ENCODE measurements at places on chromosomes 7 and 10.

GRCh38 chr10:47451273-47451997 lies 32.5 kb downstream of the ANXA8 start:
- no peak for DNase-seq

DNA sequence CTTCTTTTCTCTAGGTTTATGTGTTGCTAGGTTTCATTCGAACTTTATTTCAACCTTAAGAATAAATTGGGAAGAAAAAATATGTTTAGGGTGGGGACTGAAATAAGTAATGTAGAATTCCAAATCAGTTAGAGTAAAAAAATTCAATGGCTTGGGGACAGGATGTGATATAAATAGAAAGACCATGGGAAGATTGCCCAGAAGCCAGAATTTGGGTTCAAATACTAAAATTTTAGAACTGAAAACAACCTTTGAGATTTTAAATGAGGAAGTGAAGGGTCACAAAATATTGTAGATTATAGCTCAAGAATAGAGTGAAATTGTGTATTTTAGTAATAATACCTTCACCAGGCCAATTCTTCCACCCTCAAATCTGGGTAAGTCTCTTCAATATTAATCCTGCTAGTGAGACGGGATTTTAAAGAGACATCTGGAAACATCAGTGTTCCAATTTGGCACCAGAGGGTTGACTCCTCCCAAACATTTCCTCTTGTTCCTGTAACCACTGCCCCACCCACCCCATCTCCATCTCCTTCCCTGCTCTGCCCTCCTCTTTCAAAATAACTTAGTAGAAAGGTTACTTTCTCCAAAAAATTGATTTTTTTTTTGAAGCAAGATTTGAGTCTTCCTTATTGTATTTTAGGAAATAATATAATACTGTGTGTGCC lies 51.3 kb upstream of the FAM3C start:
- no peak for DNase-seq

DNA sequence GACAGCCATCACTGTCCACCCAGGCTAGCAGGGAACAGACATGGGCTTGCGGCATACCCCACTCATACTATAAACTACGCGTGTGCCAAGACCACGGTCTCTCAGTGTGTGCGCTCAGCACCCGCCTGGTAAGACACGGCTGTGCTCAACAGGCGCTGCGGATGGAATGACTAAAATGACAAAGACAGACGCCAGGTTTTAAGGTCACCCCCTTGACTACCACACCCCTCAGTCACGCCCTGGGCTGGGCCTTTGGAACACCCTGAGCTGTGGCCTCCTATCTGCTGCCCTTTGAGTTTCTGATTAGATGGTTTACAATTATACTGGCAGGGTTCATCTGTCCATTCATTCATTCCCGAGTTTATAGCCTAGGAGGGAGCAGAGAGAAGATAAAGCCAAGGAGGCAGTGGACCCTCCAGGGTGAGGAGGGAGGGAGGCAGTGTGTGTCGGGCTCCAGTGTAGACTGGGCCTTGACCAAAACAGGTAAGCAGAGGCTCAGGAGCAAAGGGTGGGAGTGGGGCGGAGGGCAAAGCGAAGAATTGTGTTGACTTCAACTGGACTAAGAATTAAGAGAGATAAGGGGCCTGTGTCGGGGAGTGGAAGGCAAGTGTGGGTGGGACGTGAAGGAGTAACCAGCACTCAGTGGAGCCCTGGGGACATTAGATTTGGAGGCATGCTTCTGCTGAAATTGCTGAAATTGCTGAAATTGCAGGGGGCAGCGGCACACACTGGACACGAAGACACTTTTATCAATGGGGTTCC lies 35.0 kb downstream of the TNS3 start:
- DNase-seq = no peak

DNA sequence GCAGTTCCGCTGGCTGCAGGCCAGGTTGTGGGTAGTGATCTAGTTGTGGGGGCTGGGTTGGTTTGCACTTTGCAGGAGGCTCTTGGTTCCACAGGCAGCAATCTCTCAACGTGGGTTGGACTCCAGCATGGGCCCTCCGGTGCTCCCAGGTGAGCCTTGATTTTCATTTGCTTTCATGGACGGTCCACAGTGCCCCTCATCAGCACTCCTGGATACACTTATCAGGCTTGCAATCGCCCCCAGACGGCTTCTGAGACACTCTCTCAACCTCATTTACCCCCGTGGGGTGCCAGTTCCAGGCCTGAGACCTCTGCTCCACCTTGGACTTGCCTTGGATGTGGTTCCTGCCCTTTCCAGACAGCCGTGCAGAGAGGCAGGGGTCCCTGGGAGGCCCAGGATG lies 31.3 kb upstream of the ZNF273 start:
- DNase-seq = no peak

- DNase-seq = no peak
Measured at GRCh38 chr7:47488201-47488968, 93.5 kb downstream of the TNS3 start.

DNA sequence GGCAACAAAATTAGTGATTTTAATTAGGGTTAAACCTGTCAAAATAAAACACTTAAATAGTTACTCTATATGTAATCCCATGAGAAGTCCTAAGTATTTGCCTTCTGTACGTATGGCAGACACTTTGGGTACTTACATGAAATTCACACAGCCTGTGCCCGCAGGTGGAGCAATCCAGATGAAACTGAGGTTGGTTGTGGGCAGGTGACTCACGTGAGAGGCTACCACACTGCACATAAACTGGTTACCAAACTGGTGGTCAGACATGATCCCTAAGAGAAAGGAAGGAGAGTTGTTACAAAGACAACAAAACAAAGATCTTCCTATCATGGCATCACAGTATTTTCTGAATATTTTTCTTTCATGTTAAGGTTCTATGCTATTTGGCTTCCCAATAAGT lies 156.1 kb downstream of the RELN start:
- DNase-seq = no peak

All from AG09319 (cell line).